ENCODE measurements at places on chromosomes 1 and 21.

DNA sequence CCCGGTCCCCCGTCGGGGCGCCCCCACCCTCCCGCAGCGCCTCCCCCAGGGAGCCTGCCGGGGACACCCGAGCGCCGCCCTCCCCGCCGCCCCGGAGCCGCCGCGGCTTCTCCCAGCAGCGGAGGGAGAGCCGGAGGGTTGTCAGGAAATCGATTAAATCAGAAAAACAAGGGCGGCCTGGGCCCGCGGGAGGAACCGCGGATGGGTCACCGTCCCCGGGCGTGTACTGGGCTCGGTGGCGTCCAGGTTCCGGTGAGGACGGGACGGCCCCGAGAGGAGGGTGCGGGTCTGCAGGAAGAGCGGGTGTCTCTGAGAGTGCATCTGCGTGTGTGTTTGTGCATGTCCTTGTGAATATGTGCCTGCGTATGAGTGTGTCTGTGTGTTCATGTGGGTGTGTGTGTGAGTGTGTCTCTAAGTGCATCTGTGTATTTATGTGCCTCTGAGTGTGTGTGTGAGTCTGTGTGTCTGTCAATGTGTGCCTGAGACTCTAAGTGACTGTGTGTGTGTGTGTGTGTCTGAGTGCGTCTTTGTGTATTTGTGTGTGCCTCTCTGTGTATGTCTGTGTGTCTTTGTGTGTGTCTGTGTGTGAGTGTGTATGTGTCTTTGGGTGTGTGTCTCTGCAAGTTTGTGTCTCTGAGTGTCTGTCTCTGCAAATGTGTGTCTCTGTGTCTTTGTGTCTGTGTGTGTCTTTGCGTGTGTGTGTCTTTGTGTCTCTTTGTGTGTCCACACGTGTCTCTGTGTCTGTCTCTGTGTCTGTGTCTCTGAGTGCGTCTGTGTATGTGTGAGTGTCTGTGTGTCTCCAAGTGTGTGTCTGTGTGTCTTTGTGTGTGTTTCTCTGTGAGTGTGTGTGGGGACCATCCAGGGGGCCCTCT, 1.1 kb downstream of the SPSB1 start:
- DNase-seq, result no peak

- DNase-seq, result no peak
These were observed 57.6 kb upstream of the PPM1J start for GRCh38 chr1:112772781-112773180.

DNA sequence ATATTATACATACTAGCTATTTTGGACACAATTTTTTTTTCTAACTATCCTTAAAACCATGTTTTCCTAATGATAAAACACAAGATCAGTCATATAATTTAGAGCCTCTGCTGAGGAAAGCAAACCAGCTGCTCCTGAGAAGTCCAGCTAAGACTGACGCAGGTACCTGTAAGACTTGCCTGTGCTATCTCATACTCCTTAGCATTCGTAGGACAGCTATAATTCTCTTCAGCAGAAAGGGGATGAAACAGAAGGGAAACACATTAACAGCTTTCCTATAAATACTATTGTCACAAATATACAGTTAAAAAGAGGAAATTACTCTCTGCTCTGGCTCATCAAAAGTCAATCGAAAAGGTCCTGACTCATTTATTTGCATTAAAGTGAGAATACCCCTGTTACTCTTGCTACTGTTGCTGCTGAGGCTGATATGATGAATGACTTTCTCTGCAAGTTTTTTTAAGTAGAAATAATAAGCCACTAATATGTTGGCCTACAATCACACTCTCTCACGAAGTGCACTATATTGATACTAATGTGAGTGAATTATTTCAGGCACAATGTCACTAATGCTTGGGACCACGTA, 757.1 kb downstream of the KCNT2 start:
- DNase-seq, result no peak

DNA sequence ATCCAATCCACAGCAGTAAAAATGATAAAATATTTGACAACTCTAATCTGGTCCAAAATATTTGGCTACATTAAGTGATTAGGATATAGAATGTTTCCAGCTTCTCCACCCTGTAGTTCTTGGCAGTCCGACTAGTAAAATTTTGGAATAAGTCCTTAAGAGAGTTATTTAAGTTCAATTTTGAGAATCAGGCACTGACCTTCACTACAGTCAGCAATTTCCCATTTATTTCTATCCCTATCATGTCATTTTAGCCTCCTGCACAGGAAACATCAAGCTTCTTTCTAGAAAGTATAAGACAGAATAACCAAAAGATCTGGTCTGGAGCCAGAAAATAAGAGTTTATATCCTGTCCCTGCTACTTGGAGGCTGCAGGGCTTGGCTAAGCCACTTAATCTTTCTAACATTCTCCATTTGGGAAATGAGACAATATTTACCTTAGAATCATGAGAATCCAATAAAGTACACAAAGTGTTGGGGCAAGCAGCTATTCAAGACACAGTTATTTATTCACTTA, 162.2 kb downstream of the DPYD start:
- DNase-seq, result no peak

DNA sequence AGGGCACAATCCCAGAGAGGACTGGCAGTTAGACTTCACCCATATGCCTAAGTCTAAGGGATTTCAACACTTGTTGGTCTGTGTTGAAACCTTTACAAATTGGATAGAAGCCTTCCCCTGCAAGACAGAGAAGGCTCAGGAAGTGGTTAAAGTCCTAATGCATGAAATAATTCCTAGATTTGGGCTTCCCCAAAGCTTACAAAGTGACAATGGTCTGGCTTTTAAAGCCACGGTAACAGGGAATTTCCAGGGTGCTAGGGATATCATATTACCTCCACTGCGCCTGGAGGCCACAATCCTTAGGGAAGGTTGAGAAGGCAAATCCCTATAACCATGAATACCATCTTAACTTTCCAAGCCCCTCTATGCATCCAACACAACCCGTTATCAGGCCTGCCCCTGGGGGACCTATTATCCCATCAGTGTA, 3.3 kb upstream of the FMO4 start:
- peak; percentile 76 for DNase-seq

DNA sequence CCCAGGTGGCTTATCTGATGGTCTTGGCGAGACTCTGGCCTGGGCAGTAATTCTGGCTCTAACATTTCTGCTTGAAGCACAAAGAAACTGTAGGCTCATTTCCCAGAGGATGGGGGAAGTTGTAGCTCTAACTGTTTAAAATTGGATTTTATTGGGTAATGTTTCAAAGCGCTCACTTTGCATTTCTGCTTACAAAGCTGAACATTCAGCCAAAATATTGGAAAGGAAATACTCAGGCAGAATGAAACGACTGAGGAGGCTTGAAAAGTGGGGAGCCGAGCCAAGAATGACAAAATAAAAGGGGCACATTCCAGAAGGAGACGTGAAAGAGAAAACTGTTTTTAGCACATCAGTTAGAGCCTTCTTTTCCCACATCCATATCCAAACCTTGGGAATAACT, 202.6 kb downstream of the GRIK1 start:
- no peak for DNase-seq

DNA sequence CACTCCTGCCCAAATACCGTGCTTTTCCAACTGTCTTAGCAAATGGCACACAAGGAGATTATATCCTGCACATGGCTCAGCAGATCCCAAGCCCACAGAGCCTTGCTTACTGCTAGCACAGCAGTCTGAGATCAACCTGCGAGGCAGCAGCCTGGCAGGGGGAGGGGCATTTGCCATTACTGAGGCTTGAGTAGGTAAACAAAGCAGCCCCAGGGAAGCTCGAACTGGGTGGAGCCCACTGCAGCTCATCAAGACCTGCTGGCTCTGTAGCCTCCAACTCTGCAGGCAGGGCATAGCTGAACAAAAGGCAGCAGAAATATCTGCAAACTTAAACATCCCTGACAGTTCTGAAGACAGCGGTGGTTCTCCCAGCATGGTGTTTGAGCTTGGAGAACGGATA, 70.1 kb upstream of the PTBP2 start:
- no peak for DNase-seq

DNA sequence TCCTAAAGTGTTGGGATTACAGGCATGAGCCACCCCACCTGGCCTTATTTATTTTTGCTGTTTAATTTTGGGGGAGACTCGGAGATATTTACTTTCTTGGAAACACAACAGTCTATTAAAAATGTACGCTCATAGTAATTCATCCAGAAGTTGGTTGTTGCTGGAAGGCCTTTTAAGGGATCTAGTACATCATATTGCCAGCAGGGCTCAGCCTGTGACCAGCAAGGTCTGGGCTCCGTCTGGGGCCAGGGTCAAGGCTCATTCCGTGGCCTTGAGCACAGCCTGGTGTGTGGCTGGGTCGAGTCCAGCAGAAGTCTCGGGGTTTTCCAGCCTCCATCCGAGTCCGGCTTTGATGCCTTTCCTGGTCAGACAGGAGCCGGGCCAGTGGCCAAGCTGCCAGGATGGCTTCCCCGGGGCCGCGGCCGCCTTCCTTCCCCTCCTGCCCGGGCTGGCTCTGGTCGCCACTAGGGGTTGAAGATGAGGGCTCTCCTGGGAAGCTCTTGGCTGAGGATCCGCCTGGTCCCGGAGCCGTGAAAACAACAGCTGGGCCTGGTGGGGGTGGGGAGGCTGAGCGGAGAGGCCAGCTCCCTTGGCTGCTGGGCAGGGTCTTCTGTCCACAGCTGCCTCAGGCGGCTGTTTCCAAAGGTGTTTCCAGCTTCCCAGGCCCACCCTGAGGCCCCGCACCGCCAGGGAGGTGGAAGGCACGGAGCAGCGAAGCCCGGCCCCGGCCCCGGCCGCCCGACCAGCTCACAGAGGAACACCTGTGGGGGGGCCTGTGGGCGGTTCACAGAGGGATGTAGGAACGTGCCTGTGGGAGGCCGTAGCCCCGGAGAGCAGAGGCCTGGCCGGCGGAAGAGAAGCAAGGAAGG, 5.1 kb upstream of the VWA1 start:
- no peak for DNase-seq

DNA sequence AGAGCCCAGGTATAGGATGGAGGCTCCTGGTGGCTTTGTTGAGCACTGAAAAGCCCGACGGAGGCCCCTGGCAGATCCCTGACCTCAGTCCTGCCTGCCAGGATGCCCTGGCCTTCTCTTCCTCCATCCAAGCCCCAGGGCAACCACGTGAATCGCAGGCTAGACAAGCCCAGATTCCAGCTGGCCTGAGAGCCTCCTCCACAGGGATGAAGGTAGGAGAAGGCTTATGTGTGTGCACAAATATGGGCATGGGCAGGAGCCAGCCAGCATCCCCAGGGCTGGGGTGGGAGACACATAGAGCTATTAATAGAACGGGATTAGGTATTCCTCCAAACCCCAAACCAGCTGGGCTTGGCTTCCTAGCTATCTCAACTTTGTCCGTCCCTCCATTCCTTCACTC, 4.0 kb upstream of the EXTL1 start:
- no peak for DNase-seq

- peak; percentile 81 for DNase-seq
These were observed 19.4 kb downstream of the RRP15 start for GRCh38 chr1:218304281-218305039.

DNA sequence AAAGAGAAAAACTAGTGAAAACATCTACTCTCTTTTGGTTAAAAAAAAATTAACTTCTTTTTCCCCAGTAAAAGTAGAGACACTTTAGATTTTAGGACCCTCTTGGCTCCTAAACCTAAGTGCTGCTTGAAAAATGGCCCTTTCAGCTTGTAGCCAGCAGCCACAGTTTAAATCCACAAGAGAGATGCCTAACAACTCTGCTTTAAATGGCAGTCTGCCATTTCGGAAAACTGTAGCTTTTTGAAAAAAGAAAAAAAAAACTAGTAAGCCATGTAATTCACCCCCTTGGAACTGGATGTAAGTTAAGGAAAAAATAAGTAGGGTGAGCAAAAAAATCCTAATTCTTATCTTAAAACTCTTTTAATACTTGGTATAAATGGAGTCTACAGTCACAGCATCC, 56.0 kb downstream of the LHX9 start:
- no peak for DNase-seq

- no peak for DNase-seq
These were observed 27.1 kb upstream of the CNIH3 start for GRCh38 chr1:224589006-224589405.

GRCh38 chr21:44919111-44919912, 1.4 kb downstream of the ITGB2 start:
- DNase-seq, result peak; percentile 76

DNA sequence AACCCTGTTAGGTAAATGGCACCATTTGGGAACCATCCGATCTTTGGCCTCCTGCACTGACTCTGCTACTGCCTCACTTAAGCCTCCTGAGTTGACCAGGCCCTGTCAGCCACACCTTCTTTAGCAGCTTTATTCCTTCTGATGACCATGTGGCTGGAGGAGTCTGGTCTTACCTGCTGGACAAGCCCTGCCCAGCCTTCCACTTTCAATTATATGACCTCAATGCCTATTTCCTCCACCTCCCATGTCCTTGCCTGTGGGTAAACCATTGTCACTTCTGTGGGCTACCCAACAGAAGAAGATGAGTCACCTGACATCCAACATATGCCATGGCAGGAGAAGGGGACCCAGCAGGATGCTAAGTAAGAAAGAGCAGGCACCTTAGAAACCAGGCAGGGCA, 393.8 kb downstream of the NTNG1 start:
- DNase-seq, result peak; percentile 40

DNA sequence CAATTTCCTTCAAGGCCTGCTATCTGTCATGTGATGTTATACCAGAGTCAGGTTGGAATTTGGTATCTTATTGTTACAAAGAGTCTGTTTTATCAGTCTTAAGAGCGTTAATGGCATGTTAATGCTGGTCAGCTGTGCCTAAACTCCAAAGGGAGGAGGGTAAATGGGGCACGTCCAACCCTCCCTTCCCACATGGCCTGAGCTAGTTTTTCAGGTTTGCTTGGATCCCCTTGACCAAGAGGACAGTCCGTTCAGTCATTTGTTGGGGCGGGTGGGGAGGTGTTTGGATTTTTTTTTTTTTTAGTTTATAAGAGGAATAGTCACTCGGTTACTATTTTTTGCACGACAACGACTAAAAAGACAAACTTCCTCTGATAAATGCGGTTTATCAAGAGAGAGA, 63.8 kb upstream of the LYST start:
- DNase-seq, result no peak

DNA sequence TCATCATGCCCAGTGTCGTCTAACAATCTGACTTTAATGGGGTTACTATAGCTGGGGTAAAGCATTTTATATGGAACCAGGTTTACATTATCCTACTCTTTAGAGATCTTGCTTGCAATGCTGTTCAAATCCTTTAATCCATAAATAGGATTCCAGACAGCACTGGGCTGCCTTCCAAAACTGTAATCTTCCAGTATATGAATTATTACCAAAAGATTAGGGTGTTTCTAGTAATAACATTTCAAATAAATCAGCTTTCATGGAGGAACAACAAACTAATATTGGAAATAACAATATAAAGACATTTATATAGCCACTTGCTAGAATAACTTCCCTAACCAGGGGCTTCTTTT, 88.6 kb upstream of the PLXNA2 start:
- no peak for DNase-seq

GRCh38 chr1:236952246-236953003, 51.8 kb downstream of the MT1HL1 start:
- no peak for DNase-seq

DNA sequence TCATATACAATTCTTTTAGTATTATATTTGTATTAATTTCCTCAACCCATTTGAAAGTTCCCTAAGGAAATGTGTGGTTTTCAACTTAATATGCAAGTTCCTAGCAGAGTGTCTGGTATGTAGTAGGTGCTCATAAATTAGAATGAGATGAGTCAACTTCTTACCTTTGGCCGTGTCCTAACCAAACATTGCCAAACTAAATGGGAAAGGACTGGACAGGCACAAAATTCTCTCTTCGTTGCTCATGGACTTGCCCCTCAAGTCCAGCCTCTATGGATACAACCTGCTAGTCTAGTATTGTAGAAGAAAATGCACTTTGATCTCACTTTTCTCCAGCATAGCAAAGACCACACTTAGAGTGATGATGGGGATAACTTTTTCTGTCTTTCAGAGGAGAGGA, 11.6 kb upstream of the MRPS14 start:
- DNase-seq, result no peak

GRCh38 chr1:25427696-25428095, 3.0 kb upstream of the MACO1 start:
- DNase-seq, result no peak

Measured in MV-4-11 (cell line).